ENCODE measurements at places on chromosomes 4 and X.

- DNase-seq = no peak
Measured at GRCh38 chr4:113020966-113021365, 28.5 kb upstream of the ANK2 start.

- DNase-seq = peak; percentile 88
Measured at GRCh38 chr4:38673130-38673978, 9.4 kb downstream of the KLF3 start.

DNA sequence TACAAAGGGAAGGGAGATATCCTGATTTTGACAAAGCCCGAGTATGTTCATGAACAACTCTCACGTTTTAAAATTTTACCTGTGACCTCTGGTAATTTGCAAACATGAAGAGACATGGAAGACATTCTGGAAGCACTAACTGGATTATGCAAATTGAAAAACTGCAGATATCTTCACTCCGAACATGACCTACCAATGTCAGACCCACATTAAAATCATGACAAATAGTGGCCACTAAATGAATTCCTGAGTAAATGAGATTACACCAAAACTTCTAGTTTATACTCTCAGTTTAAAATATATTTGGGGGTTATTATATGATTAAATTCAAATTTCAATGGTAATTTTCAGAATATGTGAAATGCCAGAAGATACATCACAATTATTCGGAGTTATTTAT is 19.9 kb upstream of the CBR4 start:
- DNase-seq = no peak

GRCh38 chrX:79325263-79325958 is 41.7 kb downstream of the ITM2A start:
- no peak for DNase-seq

DNA sequence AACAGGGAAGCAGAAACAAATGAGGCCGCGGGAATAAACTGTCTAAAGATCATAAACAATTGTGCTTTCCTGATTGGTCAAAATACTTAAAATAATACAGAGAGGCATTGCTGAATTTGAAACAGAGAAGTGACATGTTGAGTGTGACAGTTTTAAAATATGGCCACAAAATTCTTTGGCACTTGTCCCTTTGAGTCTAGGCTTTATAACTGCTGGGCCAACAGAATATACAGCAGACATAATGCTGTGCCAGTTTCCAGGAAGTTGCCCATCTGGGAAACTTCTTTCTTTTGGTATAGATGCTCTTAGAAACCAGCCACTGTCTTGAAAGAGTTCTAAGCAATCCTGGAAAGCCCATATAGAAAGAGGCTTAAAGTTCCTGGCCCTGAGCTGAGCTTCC is 668.4 kb downstream of the CENPC start:
- DNase-seq = no peak

Data from left colon (tissue), 2 donors.